ENCODE measurements at places on chromosomes 6 and 20. TPM values are rescaled to one million over a fixed set of nuclear protein-coding genes. Genes with fewer than 3 reads are reported as not detected.

GRCh38 chr6:167764215-167764614, 62.5 kb upstream of the AFDN start:
- H3K36me3 ChIP-seq: no peaks in the 10 kb centered on the region
- H3K4me1 ChIP-seq: 0 out of 2 replicates have a peak, but pooled peaks cover 5% of the 10 kb centered on the region
- no peak overlapping the region for H3K4me3 ChIP-seq
- no peak for DNase-seq

Gene SRMS
- not detected for total RNA-seq

- H3K27ac ChIP-seq: no peak overlapping the region
- H3K4me1 ChIP-seq: no peaks in the 10 kb centered on the region
- H3K36me3 ChIP-seq: no peaks in the 10 kb centered on the region
- H3K4me3 ChIP-seq: no peak overlapping the region
- no peak for DNase-seq
- no peaks in the 10 kb centered on the region for H3K27me3 ChIP-seq
Observed at GRCh38 chr6:47525330-47526057, 47.9 kb downstream of the CD2AP start.

DNA sequence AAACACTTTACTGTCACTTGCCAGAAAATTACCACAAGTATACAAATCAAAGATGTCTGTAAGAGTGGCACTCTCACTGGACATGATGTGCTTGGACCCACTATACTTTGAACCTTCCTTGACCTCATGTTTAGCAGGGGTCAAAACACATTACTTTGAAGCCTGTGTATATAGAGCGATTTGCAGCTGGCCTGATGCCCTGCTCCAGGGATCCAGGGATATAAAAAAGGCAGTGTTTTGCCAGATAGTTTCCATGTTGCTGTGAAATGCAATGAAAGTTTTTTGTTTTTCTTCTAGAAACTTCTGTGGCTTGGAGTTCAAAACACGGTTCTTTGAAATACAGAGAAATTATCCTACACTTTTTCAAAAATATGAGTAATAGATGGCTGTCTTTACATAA, 165.7 kb downstream of the FOXC1 start:
- no peaks in the 10 kb centered on the region for H3K36me3 ChIP-seq
- H3K4me1 ChIP-seq: no peaks in the 10 kb centered on the region
- DNase-seq: no peak
- no peaks in the 10 kb centered on the region for H3K27me3 ChIP-seq
- no peak overlapping the region for H3K4me3 ChIP-seq

DNA sequence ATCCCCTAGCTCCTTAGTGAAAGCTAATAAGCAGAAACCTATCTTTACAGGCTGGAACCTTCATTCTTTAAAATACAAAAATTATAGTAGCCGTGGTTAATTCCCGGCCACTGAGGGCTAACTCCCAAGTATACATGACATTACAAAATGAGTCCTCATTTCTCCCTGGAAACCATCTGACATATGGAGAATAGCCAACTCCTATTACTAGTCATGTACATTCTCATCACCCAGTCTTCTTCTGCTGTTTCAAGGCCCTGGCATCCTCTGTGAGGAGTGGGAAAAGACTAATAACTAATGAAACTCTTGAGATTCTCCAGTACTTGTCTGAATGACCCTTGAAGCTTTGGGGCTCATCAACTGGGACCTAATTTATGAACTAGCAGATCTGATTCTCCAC, 30.2 kb downstream of the CSNK2A1 start:
- H3K27ac ChIP-seq: no peak overlapping the region
- H3K36me3 ChIP-seq: peaks cover 6% of the 10 kb centered on the region
- no peak overlapping the region for H3K4me3 ChIP-seq
- H3K27me3 ChIP-seq: no peaks in the 10 kb centered on the region
- DNase-seq: no peak

Gene SRSF12
- 0.28 TPM for total RNA-seq

- DNase-seq: no peak
- no peak overlapping the region for H3K4me3 ChIP-seq
- H3K4me1 ChIP-seq: peaks cover 4% of the 10 kb centered on the region
- H3K27me3 ChIP-seq: no peaks in the 10 kb centered on the region
- no peak overlapping the region for H3K27ac ChIP-seq
Observed at GRCh38 chr6:160926281-160927276, 65.0 kb upstream of the MAP3K4 start.

GRCh38 chr6:168289571-168289962, 30.0 kb downstream of the DACT2 start:
- H3K4me3 ChIP-seq: no peak overlapping the region
- H3K4me1 ChIP-seq: no peaks in the 10 kb centered on the region
- H3K27me3 ChIP-seq: peaks cover 24% of the 10 kb centered on the region
- H3K27ac ChIP-seq: no peak overlapping the region
- no peaks in the 10 kb centered on the region for H3K36me3 ChIP-seq

DNA sequence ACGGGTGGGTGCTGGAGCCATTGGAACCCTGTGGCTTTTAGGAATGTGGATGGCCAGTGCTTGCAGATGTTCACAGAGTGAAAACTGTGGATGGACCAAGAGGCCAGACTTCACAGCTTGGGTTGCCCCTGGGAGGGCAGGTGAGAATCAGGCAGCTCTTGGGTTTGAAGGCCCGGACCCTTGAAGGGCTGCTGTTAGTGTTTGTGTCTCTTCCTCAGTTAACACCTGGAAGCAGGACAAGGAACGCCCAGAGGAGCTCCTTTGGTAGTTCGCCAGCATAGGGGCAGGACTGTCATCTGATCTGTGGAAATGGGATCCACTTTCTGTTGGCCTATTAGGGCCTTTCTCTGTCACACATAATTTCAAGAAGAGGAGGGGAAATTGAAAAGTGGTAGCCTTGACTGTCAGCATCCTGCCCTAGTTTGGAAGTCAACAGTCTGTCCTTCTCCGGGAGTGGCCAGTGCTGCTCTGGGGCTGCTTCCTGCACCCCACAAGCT, 43.6 kb downstream of the RIOK1 start:
- H3K27me3 ChIP-seq: no peaks in the 10 kb centered on the region
- no peak overlapping the region for H3K4me3 ChIP-seq
- no peaks in the 10 kb centered on the region for H3K4me1 ChIP-seq
- no peaks in the 10 kb centered on the region for H3K36me3 ChIP-seq

GRCh38 chr20:19121463-19121862, 91.0 kb upstream of the SLC24A3 start:
- H3K27me3 ChIP-seq: no peaks in the 10 kb centered on the region
- no peak for DNase-seq

DNA sequence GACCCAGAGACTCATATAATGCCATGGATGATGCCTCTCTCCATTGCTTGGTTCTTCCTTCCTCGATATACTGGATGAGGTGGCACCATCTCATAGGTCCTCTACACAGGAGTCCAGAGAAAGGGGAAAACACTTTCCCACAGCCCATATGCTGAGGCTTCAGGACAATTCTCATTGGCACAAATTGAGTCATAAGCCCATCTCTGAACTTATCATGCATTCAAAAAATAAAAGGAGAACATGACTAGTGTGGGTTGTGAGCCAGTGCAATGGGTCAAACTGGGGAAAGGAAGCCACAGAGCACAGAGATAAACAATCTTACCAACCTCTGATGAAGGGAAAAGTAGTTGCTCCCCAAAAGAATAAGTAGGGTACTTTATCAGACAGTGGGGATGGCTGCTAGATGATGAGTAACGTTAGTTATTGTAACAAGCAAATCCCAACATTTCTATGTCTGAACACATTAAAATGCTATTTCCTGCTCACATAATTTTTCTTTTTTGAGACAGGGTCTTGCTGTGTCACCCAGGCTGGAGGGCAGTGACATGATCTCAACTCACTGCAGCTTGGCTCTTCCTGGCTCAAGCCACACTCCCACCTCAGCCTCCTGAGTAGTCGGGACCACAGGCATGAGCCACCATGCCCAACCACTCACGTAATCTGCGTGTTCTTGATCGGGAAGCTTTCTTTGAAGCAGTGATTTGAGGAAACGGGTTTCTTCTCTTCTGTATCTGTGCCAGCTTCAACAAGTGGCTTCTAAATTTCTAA, 27.0 kb downstream of the SOD2 start:
- H3K27me3 ChIP-seq: no peaks in the 10 kb centered on the region
- no peak for DNase-seq
- no peak overlapping the region for H3K27ac ChIP-seq
- no peaks in the 10 kb centered on the region for H3K4me1 ChIP-seq
- H3K36me3 ChIP-seq: no peaks in the 10 kb centered on the region
- H3K4me3 ChIP-seq: no peak overlapping the region

GRCh38 chr6:16322666-16323312, 84.4 kb downstream of the GMPR start:
- no peaks in the 10 kb centered on the region for H3K27me3 ChIP-seq
- peaks cover 4% of the 10 kb centered on the region for H3K4me1 ChIP-seq
- DNase-seq: no peak
- no peak overlapping the region for H3K4me3 ChIP-seq

Gene SIRPB2
- not detected for total RNA-seq

GRCh38 chr6:154909311-154909710, 85.8 kb upstream of the TIAM2 start:
- no peak overlapping the region for H3K27ac ChIP-seq
- H3K27me3 ChIP-seq: no peaks in the 10 kb centered on the region
- H3K4me3 ChIP-seq: no peak overlapping the region

Gene FAM83B
- not detected for total RNA-seq

Gene NRN1
- total RNA-seq: 0.18 TPM

DNA sequence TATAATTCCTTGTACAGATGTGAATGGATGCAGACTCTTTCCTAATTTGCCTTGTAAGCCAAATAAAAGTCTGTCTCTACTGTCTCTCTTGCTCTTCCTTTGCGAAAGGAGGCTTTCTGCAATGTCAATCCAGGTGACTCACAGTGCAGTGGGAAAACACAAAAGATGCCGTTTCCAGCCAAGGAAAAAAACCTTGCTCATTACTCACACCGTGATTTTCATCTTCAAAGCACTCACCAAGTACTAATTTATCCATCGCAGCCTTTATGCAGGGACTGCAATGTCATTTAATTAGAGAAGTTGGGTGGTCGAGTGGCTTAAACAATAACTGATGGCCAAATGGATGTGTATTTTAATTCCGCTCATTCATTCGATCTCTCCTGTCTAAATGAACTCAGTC, 23.8 kb downstream of the SAYSD1 start:
- DNase-seq: no peak
- H3K4me3 ChIP-seq: no peak overlapping the region
- no peaks in the 10 kb centered on the region for H3K36me3 ChIP-seq
- H3K27ac ChIP-seq: no peak overlapping the region
- H3K27me3 ChIP-seq: peaks cover 41% of the 10 kb centered on the region

DNA sequence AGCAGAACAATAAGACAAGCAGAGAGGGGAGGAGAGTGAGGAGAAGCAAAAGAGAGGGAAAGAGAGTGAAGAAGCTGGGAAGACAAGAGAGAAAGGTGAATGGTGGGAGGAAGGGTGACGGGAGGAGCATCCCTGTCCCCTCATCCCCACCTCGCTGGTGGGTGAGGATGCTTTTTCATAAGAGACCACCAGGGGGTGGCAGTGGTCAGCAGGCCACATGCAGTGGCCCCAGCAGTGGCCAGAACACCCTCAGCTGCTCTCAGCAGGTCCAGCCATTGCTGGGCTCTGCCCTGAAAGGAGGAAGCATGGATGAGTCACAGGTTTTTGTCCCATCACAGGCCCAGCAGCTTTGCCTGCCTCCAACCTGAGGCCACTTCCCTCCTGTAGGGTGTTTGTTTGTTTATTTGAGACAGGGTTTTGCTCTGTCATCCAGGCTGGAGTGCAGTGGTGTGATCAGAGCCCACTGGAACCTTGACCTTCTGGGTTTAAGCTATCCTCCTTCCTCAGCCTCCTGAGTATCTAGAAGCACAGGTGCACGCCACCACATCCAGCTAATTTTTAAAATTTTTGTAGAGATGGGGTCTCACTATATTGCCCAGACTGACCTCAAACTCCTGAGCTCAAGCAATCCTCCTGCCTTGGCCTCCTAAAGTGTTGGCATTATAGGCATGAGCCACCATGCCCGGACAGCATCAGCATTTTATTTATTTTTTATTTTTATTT, 24.0 kb downstream of the FGD2 start:
- H3K27ac ChIP-seq: no peak overlapping the region
- no peaks in the 10 kb centered on the region for H3K27me3 ChIP-seq
- no peak for DNase-seq
- H3K4me3 ChIP-seq: no peak overlapping the region
- 0 out of 2 replicates have a peak, but pooled peaks cover 7% of the 10 kb centered on the region for H3K4me1 ChIP-seq

Gene BPIFB2
- not detected for total RNA-seq

DNA sequence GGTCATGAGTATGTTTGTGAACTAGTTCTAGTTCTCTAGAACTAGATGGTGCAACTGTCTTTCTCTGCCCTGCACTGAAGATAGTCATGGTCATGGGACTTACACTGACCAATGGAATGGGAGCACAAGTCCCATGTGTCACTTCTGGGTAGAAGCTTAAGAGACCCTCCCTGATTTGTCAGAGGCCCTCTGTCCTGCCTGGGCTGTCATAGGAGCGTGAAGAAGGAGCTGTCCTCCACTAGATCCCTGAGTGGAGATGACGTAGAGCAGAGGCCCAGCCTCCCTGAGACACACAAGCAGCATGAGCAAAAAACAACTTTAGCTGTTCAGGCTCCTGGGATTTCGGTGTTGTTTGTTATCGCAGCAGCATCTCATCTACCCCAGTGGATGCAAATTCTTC, 514.5 kb downstream of the PREX1 start:
- no peak for DNase-seq
- no peaks in the 10 kb centered on the region for H3K4me1 ChIP-seq
- H3K36me3 ChIP-seq: no peaks in the 10 kb centered on the region
- no peak overlapping the region for H3K27ac ChIP-seq
- H3K4me3 ChIP-seq: no peak overlapping the region

GRCh38 chr6:158832026-158832425, 12.9 kb upstream of the EZR start:
- H3K36me3 ChIP-seq: no peaks in the 10 kb centered on the region
- H3K27ac ChIP-seq: no peak overlapping the region
- no peaks in the 10 kb centered on the region for H3K27me3 ChIP-seq
- no peaks in the 10 kb centered on the region for H3K4me1 ChIP-seq

Gene SLCO4A1
- total RNA-seq: 167 TPM

DNA sequence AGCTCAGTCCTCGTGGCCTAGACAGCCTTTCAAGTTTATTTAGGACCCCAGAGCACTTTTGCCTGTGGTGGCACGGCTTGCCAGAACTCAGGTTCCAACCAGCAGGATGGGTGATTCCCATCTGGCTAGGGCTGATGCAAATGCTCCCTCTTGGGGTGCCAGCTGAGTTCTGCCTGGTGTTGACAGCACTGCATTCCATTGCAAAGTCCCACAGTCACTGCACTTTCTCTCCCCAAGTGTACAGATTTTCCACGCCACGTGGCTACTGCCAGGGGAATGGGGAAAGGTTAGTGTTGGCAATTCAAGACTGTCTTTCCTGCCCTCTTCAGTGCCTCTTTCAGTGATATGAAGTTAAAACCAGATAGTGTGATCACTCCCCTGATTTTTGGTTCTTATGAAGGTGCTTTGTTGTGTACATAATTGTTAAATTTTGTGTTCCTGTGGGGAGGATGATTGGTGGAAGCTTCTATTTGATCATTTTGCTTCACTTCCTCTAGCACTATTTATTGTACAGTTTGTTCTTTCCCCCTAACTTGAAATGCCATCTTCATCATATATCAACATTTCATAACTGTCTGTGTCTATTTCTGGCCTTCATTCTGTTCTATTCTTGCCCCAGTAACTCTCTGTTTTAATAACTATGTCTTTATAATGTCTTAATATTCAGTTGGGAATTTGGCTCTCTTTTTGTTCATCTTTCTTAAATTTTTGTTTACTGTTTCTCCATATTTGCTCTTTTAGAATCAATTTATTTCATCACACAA, 86.2 kb downstream of the CFAP61 start:
- no peaks in the 10 kb centered on the region for H3K27me3 ChIP-seq
- no peak for DNase-seq
- H3K27ac ChIP-seq: no peak overlapping the region
- H3K4me3 ChIP-seq: no peak overlapping the region
- H3K4me1 ChIP-seq: no peaks in the 10 kb centered on the region

- H3K27me3 ChIP-seq: no peaks in the 10 kb centered on the region
- H3K4me3 ChIP-seq: no peak overlapping the region
- no peaks in the 10 kb centered on the region for H3K36me3 ChIP-seq
- no peaks in the 10 kb centered on the region for H3K4me1 ChIP-seq
- H3K27ac ChIP-seq: no peak overlapping the region
Observed at GRCh38 chr6:135329851-135330803, 149.0 kb downstream of the MYB start.
